ENCODE measurements at places on chromosomes 6 and 20.

DNA sequence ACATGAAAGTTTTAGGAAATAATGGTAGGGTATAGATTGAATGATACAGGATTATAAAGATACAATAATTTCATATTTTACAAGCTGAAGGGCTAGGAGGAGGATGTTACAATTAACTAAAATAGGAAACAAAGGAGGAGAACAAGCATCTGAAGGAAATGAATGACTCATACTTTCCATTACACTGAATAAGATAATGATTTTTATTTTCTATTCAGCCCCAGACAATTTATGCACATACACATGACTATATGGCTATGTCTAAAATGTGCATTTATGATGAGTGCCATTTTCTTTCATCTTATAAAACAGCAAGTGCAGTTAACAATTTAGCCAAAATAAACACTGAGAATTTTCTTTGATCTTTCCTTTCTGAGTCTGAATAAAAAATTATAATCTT lies 994.6 kb upstream of the ADGRB3 start:
- H3K4me3 ChIP-seq, result no peak overlapping the region
- no peak for DNase-seq
- no peak overlapping the region for H3K27ac ChIP-seq

DNA sequence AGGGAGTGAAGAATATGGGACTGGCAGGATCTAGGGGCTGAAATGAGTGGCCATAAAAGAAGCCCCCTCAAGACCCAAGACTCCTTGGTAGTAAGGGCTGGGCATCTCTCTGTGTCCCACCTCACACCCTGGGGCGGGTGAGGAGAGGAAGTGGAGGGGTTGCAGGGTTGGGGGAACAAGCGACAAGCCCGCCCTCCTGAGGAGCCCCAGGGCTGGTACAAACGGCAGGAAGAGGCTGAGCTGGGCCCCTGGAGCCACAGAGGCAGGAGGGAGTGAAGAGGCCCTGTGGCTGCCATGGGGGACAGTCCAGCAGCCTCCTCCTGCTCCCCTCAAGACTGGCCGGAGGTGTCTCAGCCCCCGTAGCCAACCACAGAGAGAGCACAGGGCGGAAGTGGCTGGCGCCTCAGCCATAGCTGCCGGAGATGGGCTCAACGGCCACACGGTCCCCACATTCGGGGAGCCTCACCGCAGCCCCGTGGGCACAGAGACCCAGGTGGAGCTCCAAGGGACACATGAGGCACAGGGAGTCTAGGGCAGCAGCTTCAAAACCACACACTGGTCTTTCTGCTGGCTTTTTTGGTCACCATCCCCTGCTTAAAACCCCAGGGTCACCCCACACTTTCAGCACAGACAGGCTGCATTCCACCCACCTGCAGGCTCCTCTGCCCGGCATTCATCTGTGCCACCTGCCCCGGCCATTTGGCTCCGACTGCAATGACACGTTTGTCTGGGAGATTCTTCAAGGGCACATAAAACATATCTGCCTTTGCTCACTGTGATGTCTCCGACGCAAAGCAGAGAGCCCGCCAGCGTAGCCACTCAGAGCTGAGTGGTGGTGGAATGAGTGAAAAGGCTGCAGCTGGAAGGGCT lies 524 bp downstream of the C20orf203 start:
- DNase-seq, result peak; percentile 13
- peaks cover 15% of the 10 kb centered on the region for H3K4me1 ChIP-seq
- H3K27me3 ChIP-seq, result no peaks in the 10 kb centered on the region
- peak overlapping the region; percentile 83 for H3K27ac ChIP-seq
- H3K4me3 ChIP-seq, result peak overlapping the region; percentile 64

DNA sequence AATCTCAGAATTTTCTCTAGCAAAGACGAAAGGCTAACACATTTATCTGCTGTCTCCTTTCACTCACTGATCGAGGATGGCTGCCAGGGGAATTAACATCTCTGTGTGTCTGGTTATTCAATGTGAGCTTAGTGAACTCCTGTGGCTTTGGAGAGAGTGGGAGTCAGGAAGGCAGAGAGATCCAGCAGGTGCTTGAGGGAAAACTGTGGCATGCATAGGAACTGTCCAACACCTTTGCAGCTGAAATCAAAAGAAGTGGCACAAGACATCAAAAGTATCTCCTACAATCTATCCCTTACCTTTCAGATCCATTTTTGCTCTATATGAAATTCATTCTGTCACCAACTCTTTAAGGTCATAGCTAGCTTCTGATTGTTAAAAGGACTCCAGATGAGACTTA lies 11.8 kb upstream of the FAM184A start:
- no peak for DNase-seq
- H3K27me3 ChIP-seq, result peaks cover 18% of the 10 kb centered on the region
- H3K27ac ChIP-seq, result no peak overlapping the region
- no peak overlapping the region for H3K4me3 ChIP-seq
- H3K36me3 ChIP-seq, result no peaks in the 10 kb centered on the region
- no peaks in the 10 kb centered on the region for H3K4me1 ChIP-seq

GRCh38 chr6:16434885-16435284 lies 196.5 kb downstream of the GMPR start:
- peak overlapping the region; percentile 86 for H3K27ac ChIP-seq
- peaks cover 72% of the 10 kb centered on the region for H3K4me1 ChIP-seq
- H3K27me3 ChIP-seq, result no peaks in the 10 kb centered on the region
- DNase-seq, result no peak
- H3K36me3 ChIP-seq, result peaks cover 38% of the 10 kb centered on the region

DNA sequence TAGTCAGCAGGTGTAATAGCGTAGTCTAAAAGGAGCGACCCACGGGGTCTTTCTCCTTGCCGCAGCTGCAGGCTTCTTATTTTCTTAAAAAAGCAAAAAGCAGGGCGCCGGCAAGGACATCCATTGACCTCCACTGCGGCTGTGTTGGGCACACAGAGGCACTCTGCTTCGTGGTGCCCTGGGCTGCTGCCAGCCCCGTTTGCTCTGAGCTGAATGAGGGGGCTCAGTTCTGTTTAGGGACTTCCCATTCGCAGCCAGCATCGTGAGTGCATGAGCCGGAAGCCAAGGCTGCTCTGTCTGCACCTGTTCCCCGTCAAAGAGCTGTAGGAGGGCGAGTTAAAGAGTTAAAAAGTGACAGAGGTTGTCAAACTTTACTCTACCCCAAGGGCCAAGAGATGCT lies 1.7 kb upstream of the SLC22A2 start:
- peaks cover 8% of the 10 kb centered on the region for H3K4me1 ChIP-seq
- no peak for DNase-seq
- no peak overlapping the region for H3K4me3 ChIP-seq
- no peaks in the 10 kb centered on the region for H3K36me3 ChIP-seq

DNA sequence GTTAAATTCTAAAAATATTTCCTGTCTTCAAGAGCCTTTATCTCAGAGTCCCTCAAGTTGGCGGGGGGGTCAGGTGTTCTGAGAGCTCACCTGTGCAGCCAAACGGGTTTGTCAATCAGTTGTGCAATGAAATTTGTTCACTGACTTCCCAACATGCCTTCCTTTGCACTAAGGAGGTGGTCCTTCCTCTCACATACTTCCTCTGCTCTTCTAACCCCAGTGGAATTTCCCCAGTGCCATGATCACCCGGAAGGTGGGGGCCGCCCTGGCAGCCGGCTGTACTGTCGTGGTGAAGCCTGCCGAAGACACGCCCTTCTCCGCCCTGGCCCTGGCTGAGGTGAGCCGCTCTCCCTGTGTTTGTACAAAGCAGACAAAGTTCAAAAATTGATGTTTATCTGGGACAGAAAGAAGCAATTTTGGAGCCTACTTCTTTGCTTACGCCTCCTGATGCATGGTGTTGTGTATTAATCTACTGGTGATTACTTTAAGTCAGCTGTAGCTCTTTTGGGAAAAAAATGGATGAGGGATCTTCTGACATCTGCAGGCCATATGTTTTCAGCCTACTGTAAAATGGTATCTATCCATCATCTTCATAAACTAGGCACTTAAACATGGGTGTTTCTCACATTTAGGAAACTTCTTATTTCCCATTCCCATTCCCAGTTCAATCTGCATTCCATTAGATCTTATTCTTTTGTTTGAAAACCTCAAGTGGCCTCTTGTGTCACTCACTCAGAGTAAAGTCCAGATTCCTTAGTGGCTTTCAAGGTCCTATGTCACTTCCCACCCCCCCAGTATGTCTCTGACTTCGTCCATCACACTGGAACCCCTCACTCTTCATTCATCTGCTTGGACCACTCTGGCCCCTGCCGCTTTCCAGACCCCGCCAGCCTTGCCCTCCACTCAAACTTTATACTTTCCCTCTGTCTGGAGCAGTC lies 10.1 kb downstream of the ALDH5A1 start:
- no peak overlapping the region for H3K4me3 ChIP-seq
- peaks cover 2% of the 10 kb centered on the region for H3K4me1 ChIP-seq
- no peak overlapping the region for H3K27ac ChIP-seq
- no peak for DNase-seq
- H3K27me3 ChIP-seq, result no peaks in the 10 kb centered on the region

- peaks cover 26% of the 10 kb centered on the region for H3K36me3 ChIP-seq
- DNase-seq, result no peak
- H3K4me3 ChIP-seq, result no peak overlapping the region
- peak overlapping the region; percentile 73 for H3K27ac ChIP-seq
- peaks cover 65% of the 10 kb centered on the region for H3K4me1 ChIP-seq
These were observed 92.9 kb downstream of the SAMD3 start for GRCh38 chr6:130129762-130130246.

DNA sequence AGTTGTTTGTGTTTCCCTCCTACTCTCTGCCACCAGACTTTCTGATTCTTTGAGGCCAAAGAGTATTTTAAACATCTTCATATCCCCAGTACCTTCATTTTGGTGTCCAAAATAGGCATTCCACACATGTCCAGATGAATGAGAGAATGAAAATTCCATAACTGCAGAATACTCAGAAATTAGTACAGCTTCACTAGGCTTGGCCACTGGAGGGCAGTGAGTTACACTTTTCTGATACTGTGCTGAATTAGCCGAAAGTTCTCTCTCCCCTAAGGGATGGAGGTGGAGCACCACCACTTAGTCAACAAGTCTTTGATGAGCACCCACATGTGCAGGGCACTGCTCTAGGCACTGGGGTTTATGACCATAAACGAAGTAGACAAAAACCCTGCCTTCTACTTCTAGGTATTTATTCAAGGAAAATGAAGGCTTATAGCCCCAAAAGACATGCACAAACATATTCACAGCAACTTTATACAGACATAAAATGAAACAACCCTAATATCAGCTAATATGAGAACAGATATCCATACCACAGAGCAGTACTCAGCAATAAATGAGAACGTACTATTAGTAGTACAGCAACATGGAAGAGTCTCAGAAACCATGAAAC lies 46.1 kb upstream of the TMEM217 start:
- H3K27me3 ChIP-seq, result no peaks in the 10 kb centered on the region
- no peaks in the 10 kb centered on the region for H3K4me1 ChIP-seq
- H3K4me3 ChIP-seq, result no peak overlapping the region
